ENCODE measurements at places on chromosomes 3 and 15.

- DNase-seq: no peak
Measured at GRCh38 chr3:182731764-182732163, 61.5 kb upstream of the ATP11B start.

DNA sequence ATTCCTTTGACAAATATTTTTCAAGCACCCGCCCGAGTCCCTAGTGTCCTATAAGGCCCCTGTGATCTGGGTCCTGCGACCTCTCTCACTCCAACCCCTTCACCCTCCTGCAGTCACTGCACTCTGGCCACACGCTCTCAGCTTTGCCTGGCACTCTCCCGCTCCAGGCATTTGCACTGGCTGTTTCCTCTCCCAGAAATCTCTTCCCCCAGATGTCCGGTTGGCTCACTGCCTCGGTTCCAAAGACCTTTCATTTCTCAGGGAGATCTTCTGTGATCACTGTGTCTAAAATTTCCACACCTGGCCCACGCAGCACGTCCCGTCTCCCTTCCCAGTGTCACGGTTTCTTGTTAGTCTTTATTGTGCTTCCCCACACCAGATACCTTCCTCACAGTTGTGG lies 97.4 kb downstream of the WNT7A start:
- no peak for DNase-seq

GRCh38 chr3:152902141-152902669 lies 67.3 kb downstream of the P2RY1 start:
- no peak for DNase-seq

- DNase-seq: no peak
Measured at GRCh38 chr15:70474471-70475406, 288.6 kb downstream of the UACA start.

DNA sequence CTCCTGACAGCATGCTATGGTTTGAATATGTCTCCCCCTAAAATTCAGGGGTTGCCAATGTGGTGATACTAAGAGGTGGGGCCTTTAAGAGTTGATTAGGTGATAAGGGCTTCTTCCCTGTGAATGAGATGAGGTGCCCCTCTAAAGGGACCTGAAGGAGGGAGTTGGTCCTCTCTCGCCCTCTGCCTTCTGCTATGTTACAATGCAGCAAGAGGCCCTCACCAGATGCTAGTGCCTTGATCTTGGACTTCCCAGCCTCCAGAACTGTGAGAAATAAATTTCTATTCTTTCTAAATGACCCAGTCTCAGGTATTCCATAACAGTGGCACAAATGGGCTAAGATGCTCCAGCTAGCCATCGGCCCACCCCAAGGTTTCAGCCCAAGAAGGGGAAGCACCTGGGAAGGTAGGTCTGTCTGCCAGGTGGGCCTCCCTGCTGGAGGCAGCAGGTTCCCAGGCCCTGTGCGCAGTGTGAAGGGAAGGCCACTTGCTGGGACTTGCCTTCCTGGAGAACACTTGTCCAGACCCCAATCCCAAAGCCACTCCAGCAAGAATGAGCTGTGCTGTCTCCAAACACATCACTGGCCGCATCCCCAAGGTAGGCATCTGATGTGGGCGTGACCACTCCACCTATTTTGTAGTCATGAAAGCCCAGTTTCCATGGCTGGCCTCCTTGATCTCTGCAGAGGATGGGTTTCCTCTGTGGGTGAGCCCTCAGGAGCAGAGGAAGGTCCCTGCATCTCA lies 9.0 kb downstream of the TGM4 start:
- DNase-seq: no peak

GRCh38 chr3:71288269-71288930 lies 295.1 kb downstream of the FOXP1 start:
- no peak for DNase-seq

DNA sequence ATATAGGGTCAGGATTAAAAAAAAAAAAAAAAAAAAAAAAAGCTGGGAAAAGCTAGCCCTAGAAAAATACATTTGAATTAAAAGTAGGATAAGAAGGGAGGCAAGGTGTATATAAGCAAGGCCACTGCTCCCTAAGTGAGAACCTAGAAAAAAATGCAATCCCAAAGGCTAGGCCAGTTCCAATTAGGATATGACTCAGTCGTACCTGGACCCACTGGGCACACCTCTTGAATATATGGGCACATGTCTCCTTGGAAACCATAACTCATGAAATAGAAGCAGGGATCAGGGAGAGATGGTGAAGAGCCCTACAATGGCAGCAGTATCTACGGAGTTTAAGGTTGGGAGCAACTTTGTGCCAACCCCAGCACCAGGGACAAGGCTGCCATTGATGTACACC lies 314.1 kb upstream of the IL12A start:
- DNase-seq: no peak

DNA sequence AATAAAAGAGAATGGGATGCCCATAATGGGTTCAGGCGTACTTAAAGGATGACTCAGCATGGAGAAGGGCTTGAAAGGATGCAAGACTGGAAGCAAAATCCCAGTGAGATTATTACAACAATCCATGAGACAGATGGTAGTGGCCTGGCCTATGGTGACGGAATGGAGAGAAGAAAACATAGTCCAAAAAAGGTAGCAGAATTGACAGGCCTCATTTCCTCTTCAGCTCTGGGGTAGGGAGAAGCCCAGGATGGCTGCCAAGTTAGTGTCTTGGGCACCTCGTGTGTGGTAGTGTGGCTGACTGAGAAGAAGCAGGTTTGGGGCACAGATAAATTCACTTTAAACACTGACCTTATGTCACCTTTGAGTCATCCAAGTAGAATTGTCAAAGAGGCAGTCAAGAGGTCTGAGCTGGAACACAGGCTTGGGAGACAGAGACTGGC lies 18.1 kb downstream of the MB21D2 start:
- no peak for DNase-seq

- DNase-seq: no peak
Measured at GRCh38 chr15:101469520-101470288, 19.8 kb downstream of the PCSK6 start.

GRCh38 chr15:35533130-35534110 lies 12.5 kb downstream of the DPH6 start:
- no peak for DNase-seq

DNA sequence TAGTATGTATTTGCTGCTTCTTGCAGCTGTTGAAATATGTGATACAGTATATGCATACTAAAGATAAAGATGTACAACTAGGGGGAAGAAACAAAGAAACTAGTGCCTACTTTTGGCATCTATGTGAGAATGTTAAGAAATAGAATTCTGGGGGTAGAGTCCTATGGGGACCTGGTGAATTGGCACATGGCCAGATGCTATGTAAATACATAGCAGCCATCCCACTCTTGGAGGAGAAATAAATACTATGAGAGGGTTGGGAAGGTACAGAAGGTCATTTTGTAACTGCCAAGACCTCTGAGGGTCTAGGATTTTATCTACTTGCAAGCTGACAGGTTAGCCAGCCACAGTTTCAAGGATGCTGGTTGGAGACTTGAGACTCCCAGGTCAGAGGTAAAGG lies 298.3 kb upstream of the TBL1XR1 start:
- DNase-seq: no peak

GRCh38 chr15:92184679-92185230 lies 208.9 kb upstream of the ST8SIA2 start:
- DNase-seq: no peak

DNA sequence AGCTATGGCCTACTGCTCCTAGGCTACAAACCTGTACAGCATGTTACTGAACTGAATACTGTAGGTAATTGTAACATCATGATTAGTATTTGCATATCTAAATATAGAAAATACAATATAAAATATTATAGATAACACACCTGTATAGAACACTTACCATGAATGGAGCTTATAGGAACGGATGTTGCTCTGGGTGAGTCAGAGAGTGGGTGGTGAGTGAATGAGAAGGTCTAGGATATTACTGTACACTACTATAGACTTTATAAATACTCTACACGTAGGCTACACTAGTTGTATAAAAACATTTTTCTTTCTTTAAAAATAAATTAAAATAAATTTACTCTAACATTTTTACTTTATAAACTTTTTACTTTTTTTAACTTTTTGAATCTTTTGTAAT lies 224.0 kb upstream of the CBLB start:
- DNase-seq: no peak

GRCh38 chr15:79942741-79943481 lies 28.1 kb downstream of the BCL2A1 start:
- no peak for DNase-seq

DNA sequence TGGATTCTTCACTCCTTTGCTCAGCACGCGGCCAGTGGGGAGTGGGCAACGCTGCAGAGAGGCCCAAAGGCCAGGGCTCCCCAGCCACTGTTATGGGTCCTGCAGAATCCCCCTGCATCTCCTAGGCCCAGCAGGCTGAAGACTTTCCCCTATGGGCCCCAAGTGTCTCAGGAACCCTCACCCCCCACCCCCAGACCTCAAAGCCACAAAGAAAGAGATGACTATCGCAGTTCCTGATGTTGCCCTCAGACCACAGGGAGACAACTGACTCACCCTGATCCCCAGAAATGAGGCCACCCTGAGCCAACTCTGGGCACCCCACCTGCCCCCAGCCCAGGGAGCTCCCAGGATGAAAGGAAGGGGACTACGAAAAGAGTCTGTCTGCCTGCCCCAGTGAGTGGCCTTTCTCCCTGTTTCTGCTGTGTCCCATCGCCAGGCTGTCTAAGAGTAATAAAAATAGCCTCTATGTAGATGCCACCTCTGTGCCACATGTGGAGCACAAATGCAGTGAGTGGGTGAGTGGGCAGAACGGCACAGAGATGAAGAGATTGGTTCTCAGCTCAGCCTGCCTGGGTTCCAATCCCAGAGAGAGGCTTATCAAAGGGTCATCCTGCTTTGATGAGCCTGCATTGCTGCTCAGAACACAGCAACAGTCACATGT lies 283.0 kb downstream of the UACA start:
- DNase-seq: no peak

DNA sequence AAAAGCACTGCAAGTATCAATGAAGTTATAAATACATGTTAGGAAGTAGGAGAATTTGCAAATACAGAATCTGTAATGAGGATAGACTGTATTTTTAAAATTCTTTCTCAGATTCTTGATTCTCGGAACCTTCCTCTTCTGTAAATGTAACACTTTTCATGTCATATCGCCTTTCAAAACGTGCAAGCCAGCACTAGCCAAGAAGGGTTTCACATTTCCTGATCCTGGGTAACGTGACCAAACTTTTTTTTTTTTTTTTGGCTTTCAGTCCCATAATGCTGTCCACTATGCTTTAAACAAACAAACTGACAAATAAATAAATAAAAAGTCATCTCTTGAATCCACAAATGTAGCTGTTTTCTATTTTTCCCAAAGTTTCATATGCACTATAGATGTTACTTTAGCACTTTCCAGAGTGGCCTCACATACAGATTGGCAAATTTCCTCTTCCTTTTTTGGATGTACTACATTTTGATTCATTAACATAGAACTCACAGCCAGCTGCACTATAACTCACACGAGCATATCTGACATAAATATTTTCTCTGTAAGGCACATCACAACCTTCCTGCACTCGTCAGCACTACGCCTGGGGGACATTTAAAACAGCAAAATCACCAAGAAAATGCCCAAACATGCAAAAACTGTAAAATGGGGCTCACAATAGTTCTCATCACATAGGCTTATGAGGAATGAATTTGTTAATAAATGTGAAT lies 208.1 kb downstream of the OSBPL10 start:
- no peak for DNase-seq

DNA sequence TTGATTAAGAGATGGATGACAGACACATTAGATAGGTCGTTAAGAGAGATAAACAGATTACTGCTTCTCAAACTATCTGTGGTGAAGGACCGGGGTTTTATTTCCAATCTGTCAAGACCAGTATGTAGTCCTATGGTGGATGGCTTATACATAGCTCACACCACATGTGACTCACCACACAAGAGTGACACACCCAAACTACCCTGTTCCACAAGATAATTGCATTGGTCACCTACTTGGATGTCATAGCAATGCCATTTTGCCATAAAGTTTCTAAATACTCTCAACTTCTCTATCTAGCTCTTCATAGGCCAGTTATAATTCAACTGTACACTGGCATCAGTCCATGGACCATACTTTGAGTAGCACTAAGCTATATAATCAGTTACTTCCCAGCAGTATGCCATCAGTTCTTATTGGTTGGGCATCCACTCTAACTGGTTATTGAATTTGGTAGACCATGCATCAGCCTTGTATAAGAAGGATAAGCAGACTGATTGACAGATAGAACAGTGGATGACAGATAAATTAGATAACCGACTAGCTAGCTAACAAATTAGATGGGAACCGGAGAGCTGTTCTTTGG lies 11.6 kb downstream of the WWTR1 start:
- no peak for DNase-seq

DNA sequence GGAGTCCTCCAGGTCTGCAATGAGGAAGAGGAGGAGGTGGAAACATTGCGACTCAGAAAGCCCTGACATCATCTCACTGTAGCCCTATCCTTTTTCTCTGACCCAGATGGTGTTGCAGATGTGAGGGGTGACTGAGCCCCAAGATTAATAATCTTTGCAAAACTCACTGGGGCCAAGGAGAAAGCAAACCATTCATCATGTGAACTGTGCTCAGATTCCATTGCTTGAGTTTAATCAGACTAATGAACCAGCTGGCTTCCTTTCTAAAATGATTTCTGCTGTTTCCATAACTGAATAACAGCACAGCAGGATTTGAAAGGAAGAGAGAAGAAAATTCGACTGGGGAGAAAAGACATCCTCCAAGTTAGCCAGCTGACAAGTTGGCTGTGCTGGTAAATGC lies 13.4 kb upstream of the DGKG start:
- no peak for DNase-seq

DNA sequence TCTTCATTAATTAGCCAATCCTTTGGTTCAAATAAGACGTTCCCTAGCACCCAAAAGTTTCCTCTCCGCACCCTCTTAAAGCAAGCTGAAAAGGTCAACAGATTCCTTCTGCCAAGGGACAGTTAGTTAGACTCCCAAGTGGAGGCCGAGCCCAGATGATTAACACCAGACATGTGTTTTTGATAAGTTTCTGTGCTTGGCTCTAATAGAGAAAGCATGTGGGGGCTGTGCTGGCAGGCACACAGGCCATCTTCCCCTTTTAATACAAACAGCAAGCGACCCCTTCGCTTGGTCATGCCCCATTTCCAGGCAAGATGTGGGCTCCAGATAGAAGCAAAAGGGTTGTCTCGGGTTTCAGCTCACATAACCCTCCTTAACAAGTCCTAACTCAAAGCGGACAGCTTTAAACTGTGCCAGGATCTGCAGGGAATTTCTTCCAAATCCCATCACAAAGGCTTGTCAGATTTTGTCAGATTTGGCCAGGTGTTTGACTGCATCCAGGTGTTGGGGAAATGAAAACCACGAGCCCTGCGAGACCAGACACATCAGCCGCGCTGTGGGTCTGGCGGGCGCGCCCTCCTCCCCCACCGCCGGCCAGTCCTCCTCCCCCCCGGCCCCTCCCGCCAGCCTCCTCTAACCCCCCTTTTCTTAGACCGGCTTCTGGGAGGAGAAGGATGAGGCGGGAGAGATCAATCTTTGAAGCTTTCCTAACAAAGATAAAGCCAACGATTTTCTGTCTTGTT lies 3.3 kb downstream of the HES1 start:
- DNase-seq: no peak
